ENCODE measurements at places on chromosomes 4 and X.

- DNase-seq: no peak
These were observed 15.4 kb upstream of the ADH6 start for GRCh38 chr4:99234331-99235010.

- DNase-seq: no peak
These were observed 189.5 kb upstream of the TAPT1 start for GRCh38 chr4:16415751-16416150.

- no peak for DNase-seq
These were observed 7.5 kb upstream of the RNF4 start for GRCh38 chr4:2461246-2461960.

DNA sequence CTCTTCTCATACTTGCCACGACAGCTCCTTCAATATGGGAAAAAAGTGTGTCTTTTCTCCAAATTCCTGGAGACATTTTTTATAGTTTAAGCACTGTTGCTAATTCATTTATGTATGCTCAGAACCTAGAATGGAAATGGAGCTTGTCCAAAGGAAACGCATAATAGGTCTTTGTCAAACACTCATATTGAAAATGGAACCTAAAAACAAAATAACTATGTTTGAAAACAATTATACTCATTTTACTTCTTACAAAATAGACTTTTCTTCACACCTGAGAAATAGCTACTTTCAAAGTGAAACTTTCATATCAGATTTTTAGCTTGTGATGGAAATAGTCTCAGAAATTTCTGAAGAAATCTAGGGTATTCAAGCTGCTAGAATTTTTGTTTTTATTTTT lies 529.7 kb upstream of the BOD1L1 start:
- no peak for DNase-seq

- DNase-seq: no peak
These were observed 50.8 kb downstream of the TMEM165 start for GRCh38 chr4:55446578-55446922.

GRCh38 chr4:103719105-103719829 lies 518 bp downstream of the TACR3 start:
- DNase-seq: no peak

DNA sequence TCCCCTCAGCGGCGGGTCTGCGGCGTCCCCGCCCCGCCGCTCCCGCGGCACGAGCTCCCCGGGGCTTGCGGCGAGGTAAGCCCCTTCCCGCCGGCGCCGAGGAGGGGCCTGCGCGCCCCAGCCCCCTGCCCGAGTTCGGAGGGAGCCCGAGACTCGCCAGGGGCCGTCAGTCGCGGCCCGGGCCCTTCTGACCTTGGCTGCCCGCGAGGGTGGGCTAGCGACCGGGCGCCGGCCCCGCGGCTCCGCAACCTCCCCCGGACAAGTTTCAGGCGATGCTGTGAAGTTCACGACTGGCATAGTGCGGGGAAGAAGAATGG lies 554 bp downstream of the CDKL5 start:
- DNase-seq: no peak

- DNase-seq: no peak
These were observed 7.9 kb downstream of the CXCL6 start for GRCh38 chr4:73844345-73844744.

- no peak for DNase-seq
These were observed 1502.1 kb upstream of the ADGRL3 start for GRCh38 chr4:59698041-59698440.

GRCh38 chr4:139416073-139416673 lies 37.7 kb upstream of the RAB33B start:
- peak; percentile 54 for DNase-seq

GRCh38 chr4:8092282-8092681 lies 66.3 kb downstream of the ABLIM2 start:
- no peak for DNase-seq

DNA sequence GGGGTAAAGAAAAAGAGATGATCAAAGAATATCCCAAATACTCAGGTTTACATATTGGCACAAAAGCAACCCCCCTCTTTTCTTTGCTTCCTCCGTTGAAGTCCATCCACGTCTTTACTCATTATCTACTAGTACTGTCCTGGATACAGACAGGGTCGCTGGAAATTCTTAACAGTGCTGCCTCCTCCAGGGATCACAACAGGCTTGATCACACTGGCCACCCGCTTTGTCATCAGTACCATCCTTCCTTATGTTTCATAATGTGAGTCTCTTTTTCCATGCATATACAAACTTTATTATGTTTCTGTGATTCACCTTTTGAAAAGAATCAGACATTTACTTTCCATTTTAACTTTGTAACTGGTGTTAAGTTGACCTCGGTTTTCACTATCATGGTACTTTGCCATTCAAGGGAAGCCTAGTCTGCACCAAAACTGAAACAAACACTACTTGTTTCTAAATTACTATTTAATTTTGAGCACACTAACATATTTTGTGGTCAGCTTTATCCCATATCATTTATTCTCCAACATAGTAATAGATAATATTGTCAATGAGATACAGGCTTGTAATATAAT lies 387.5 kb upstream of the PPP1R2C start:
- DNase-seq: no peak

DNA sequence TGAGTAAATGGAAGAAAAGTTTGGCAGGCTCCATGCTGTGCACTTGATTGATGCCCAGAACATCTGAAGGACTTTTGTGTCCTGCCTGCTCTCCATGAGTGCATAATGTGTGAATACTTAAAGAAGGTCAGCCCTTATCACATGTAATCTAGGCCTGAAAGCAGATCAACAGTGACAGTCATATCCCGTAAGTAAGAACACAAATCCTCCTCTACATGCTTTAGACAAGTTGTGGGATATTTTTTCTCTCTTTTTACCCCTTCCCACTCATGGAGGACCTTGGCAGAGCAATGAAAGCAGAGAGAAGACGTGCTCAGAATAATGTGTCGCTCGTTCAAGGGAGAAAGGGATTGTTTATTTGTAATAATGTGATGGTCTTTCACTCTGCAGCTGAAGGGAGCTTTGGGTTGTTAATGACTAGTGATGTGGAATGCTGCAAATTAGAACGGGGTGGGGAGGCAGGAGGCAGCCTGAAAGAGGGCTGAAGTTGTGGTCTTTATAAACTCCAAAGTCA lies 286.6 kb downstream of the BMPR1B start:
- DNase-seq: no peak

GRCh38 chrX:83819304-83819703 lies 41.6 kb upstream of the CYLC1 start:
- DNase-seq: no peak

DNA sequence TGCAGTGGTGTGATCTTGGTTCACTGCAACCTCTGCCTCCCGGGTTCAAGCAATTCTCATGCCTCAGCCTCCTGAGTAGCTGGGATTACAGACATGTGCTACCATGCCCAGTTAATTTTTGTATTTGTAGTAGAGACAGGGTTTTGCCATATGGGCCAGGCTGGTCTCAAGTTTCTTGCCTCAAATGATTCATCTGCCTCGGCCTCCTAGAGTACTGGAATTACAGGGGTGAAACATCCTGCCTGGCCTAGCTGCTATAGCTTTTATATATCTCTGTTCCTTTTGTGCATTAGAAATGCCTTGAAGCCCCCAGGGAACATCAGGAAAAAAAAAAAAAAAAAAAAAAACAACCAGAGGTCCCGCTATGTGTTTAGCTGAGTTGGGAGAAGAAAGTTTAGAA lies 34.8 kb downstream of the UBE2K start:
- DNase-seq: no peak

- no peak for DNase-seq
These were observed 34.5 kb downstream of the PALLD start for GRCh38 chr4:168531305-168531704.

DNA sequence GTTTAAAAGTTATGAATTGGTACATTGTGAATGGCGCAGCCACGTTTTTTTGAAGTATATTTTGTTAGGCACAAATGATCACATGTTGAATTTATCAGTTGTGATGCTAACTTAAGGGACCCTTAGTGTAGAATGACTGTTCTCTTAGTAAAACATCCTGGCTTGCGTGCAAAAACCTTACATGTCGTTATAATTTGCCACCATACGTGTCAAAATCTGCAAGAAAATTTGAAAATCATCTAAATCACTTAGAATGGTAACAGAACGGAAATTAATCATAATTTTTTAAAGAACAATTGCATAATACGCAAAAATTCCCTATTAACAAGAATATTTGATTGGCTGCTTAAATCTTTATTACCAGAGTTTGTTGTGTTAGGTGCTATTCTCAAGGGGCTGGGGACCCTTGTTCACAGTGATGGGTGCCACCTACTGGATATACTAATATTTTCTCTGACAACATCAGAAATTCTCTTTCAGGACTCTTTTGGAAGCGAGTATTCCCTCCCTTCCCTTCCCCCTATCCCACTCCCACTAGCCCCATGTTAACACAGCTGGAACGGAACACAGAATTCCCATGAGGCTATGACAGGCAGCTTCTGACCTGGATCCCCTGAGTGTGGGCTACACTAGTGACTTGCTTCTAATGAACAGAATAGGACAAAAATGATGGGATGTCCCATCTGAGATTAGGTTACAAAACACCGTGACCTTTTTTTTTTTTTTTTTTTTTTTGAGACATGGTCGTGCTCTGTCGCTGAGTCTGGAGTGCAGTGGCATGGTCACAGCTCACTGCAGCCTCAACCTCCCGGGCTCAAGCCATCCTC lies 71.8 kb downstream of the SUPT20HL2 start:
- peak; percentile 26 for DNase-seq

GRCh38 chrX:1601768-1602085 lies 10.3 kb downstream of the AKAP17A start:
- DNase-seq: no peak

DNA sequence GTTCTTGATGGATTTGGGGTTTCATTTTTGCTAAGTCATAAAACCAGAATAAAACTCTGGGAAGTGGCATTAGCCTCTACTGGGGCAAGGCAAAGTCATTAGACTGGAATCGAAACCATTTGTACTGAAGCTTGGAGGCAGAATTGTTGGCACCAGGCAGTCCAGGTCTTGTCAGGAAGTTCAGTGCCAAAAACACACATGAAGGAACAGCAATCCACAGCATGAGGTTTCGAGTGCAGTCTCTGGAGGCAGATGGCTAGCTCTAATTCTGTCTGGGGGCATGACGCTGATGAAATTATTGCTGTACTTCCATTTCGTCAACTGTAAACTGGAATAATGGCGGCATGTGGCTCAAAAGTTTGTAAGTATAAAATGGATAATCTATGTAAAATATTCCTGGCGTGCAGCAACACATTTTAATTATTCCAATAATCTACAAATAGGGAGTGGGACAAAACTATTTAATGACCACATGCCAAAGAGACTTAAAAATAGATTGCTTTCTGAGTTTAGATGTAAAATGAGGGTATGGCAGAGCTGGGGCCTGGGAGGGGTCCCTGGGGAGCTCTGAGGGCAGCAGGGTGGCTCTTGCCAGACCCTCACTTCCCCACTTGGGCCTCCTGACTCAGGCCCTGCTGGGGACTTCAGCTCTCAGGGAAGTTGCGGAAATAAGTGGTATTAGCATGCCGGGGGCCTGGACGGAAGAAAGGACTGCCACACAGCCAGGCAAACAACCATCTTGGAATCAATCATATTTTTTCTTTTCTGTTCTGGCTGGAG lies 18.8 kb upstream of the CENPU start:
- no peak for DNase-seq

GRCh38 chr4:2928242-2929176 lies 34.7 kb downstream of the NOP14 start:
- no peak for DNase-seq

GRCh38 chrX:132508834-132509233 lies 20.0 kb upstream of the MBNL3 start:
- no peak for DNase-seq

DNA sequence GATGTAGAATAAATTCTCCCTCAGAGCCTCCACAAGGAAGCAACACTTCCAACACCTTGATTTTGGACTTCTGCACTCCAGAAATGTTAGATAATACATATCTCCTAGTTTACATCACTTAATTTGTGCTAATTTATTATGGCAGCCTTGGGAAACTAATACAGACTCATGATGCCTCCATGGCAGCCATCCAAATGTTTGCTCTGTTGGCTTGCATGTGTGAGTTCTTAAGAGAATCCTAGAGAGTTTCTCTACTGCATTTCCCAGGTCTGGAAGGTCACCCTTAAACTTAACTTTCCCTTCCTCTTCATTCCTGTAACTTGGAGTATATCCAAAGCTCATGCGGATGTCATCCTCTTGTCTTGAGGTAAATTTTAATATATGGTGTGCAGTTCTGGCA lies 956.1 kb downstream of the ADGRL3 start:
- no peak for DNase-seq

GRCh38 chr4:76518241-76518640 lies 83.2 kb downstream of the SHROOM3 start:
- DNase-seq: no peak

GRCh38 chr4:25440478-25441030 lies 63.5 kb downstream of the ANAPC4 start:
- DNase-seq: no peak

DNA sequence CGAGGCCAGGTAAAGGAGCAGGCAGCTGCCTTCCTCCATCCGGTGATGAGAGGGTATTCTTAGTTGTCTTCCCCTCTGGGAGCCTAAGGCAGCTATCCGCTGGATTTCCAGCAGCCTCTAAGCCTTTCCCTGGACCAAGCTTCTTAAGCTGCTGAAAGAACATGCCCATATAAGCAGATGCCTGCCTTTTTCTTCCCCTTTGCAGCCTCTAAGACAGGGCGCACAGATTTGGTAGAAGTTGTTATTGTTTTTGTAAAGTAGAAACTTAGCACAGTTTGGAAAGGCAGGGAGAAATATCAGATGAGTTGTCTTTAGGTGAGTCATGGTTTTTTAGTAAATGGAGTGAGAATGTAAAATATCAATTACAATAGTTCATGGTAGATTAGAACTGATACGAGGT lies 210.8 kb downstream of the ARHGAP10 start:
- no peak for DNase-seq

DNA sequence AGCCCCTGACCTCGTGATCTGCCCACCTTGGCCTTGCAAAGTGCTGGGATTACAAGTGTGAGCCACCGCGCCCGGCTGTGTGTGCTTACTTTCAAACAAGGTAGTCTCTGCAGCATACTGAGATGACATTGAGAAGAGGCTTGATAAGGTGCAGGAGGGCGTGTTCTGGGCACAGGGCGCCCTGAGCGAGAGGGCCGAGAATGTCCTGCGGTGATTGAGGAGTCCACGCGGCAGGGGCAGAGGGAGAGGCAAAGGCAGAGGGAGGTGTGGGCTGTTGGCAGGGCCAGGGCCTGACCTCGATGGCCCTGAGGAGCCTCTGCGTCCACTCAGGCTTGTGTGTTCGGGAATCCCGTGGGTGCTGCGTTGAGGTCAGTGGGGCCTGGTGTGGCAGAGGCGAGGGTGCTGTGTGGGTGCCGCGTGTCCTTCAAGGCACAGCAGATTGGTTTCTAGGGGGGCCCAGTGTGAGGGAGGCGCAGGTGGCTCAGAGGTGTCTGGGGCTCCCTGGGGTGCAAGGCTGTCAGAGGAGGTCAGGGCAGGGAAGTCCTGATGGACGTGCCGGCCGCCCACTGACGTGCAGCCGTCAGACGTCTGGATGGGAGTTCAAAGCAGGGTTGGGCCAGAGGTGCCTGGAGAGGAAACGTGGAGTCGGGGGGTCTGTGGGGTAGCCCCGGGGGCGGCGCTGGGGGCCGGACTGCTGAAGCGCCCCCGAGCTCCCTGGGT lies 12.1 kb downstream of the PCGF3 start:
- no peak for DNase-seq

DNA sequence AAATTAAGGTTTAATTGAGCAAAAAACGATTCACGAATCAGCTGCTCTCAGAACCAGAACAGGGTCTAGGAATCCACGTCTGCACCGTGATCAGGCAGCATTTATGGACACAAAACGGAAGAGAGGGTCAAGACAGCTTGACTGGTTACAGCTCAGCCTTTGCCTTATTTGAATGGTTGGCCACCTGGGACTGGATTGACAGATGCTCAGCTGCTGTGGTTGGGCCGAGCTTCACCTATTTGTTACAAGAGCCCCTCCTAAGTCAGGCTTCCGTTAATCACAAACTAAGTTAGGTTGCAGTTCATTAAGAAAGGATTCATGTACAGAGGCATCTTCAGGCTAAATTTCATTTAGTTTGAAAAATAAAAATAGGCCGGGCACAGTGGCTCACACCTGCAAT lies 50.6 kb upstream of the MAN2B2 start:
- no peak for DNase-seq

All from CD4-positive, alpha-beta T cell treated with Interleukin-2 at 100 ng/mL for 4 hours (primary cell).